ENCODE measurements at places on chromosomes 5 and 9.
A peak's percentile ranks its signal among the peaks of the same experiment; 100 is the strongest.

DNA sequence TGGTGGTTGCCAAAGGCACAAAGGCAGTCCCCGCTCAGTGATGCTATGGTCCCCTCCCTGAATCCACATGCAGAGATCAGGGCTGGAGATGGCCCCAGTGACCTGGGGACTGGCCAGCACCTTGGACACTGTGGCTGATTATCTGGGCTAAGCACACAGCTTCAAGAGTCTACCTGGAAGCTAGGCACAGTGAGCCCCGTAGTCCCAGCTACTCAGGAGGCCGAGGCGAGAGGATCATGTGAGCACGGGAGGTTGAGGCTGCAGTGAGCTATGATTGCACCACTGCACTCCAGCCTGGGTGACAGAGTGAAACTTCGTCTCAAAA is 8.3 kb upstream of the SCGB3A1 start:
- no peak for DNase-seq

DNA sequence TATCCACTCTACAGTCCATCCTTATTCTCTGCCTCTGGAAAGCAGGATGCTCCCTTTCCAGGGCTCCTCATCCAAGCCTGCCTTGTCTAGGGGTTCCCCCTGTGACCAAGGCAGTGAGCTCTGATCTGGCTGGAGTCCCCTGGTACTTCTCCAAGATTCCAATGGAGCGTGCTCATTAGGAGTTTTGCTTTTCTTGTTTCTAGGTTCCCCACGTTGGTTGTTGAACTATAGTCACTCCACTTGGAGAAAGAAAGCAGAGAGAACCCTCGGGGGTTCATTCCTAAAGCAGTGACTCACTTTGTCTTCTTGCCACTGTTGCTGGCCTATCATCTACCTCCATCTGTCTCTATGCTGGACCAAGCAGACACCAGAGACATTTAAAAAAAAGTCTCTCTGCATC is 192.6 kb downstream of the TLE4 start:
- DNase-seq = no peak

- DNase-seq = no peak
Measured at GRCh38 chr5:33465120-33465519, 24.4 kb downstream of the TARS1 start.

- DNase-seq = no peak
Measured at GRCh38 chr5:123044926-123045617, 8.5 kb upstream of the PPIC start.

DNA sequence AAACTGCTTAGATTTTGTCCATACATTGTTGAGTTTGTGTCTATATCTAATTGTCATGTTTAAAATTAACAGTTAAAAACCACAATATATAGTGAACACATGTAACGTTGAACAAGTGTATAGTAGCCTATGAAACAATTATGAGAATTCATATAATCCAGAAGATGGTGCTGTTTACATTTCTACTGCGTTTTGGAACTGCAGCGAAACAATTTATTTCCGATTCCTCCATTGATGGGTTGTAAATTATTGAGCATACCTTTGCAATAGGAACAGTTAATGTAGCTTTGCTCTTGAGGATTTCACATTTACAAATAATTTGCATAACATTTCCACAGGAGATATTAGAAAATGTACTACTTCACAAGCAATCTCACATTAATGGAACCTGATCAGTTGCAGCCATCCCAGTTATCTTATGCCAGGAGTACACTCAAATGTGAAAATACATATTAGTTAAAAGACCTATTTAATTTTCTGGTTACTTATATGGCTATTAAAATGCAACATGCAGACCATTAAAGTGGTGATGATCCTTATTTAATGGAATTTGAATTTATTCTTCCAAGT is 411.8 kb downstream of the CDH10 start:
- no peak for DNase-seq

- DNase-seq = no peak
Measured at GRCh38 chr5:66645039-66645438, 48.8 kb downstream of the MAST4 start.

DNA sequence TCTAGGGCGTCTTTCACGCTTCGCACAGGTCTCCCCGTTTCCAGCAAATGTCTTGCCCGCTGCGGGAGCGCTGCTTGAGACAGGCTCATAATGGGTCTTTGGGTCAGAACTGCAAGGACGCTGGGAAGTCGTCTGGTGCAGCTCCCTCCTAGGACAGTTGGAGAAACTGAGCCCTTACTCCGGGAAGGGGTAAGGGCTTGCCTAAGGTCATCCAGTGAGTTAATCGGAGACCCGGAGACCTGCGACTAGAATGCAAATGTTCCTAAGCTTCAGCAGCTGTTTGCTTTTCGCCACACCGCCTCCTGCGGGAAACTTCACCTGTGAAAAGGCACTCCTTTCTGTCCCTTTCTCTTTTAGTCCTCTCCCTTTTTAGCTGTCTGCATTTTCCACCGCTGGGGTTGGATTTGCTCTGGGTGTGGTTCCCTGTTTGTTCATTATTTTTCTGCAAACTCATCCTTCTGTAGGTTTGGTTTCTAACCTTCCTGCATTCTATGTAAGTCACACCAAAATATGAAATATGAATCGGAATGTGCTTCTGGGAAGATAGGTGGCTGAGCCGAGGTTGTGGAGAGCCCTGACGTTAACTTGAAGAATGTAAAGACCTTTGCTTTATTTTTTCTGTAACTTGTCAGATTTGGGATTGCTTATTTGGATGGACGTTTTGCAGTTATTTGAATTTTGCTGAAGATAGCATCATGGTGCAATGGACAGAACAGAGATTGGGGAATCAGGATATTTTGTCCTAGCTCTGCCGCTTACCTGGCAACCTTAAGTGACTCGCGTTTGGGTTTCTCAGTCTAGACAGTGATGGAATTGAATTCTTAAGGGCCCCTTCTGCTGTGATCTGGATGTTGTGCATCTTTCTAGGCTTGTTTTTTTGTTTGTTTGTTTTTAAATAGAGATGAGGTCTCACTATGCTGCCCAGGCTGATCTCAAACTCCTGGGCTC is 909 bp downstream of the SLC36A1 start:
- DNase-seq = no peak

GRCh38 chr5:173547579-173547978 is 68.9 kb downstream of the BOD1 start:
- DNase-seq = no peak

DNA sequence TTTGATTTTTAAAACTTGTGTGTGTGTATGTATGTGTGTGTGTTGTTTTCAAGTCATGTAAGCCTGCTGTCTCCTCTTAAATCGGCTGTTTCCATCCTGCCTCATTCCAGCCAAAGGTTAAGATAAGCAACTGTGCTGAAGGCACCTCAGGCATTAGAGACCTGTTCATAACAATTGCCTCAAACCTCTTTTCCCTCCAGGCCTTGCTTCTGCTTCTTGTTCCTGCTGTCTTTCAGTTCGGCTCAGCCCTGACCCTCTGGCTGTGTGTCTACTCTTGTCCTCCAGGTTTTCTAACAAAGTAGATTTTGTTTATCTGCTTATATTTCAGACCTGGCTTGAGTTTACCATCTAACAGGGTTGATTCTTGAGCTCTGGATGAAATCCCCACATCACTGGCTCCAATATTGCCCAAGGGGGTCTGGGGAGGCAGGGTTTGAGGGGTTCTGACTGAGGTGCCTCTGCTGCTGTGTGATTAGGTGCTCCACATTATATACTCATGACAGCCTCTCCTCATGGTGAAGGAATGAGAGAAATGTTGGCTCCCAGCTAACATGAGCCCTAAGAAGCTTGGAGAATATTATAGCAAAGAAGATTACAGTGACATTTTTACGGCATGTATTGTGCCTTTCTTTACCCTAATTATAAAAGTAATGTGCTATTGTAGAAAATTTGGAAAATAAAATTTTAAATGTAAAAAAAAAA is 229.7 kb upstream of the PIK3R1 start:
- DNase-seq = no peak

- no peak for DNase-seq
Measured at GRCh38 chr5:176596689-176597416, 13.1 kb downstream of the GPRIN1 start.

- no peak for DNase-seq
Measured at GRCh38 chr9:93186215-93186945, 2.4 kb downstream of the WNK2 start.

DNA sequence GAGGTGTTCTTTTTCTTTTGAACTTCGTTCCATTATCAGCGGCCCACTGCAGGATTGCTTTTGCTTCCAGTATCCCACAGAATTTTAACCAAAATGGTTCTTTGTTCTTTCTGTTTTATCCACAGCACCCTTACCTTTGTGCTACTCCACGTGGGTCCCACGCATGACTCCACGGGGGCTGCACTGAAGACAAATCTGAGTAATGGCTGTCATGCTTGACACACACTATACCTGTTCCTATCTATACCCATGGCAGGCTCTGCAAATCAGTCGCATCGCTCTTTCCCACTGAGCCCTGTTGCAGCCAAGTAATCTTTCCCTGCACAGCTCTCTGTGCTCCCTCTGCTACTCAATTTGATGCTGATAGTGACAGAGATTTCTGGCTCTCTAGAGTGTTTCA is 69.7 kb downstream of the NSG2 start:
- DNase-seq = no peak

DNA sequence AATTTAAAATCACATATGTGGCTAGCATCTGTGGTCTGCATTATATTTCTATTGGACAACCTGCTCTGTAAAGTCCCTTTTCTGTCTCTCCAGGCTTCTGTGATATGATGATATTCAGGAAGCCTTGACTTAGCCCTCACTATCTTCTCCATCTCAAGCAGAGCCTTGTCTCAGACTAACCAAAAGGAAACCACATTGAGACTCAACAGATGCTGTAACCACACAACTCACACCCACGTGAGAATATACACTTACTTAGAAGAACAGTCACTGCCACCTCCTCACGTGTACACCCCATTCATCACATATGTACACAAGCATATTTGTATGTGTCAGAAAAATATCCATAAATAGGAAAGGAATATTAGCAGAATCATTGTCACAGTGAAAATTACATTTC is 33.6 kb downstream of the HTR4 start:
- DNase-seq = no peak

- no peak for DNase-seq
Measured at GRCh38 chr5:94707359-94707758, 88.9 kb downstream of the SLF1 start.

DNA sequence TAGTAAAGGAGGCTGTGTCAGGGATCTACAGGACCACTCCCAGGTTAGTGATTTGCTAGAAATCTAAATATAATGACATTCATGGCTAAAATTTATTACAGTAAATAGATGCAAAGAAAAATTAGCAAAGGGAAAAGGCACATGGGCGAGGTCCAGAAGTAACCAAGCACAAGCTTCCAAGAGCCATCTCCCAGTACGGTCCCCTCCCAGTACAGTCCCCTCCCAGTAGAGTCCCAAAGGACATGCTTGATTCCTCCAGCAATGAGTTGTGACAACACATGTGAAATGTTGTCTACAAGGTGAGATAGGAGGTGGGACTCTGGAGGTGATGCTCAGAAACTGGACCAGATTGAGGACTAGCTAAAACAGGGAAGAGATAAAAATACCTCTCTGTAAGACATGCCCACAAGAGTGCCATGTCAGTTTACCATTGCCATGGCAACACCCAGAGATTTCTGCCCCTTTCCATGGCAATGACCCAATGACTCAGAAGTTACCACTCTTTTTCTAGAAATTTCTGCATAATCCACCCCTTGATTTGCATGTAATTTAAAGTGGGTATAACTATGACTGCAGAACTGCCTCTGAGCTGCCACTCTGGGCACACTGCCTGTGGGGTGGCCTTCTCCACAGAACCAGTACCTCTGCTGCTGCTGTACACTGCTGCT is 27.9 kb upstream of the CEMIP2 start:
- DNase-seq = no peak

DNA sequence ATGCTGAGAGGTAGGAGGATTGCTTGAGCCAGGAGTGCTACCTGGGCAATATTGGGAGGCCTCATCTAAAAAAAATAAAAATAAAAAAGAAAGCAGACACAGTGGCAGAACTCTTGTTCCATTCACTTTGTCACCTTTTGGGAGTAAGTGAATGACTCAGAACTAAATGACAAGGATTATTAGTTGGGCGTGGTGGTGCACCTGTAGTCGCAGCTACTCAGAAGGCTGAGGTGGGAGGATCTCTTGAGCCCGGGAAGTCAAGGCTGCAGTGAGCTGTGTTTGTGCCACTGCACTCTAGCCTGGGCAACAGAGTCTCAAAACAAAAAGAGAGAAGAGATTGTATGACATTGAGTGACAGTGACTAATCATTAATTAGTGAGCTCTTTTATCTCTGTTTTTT is 34.1 kb downstream of the MCCC2 start:
- DNase-seq = peak; percentile 2

- DNase-seq = peak; percentile 45
Measured at GRCh38 chr9:33374634-33375237, 27.6 kb downstream of the AQP7 start.

- no peak for DNase-seq
Measured at GRCh38 chr5:44935262-44935661, 126.5 kb downstream of the MRPS30 start.

- no peak for DNase-seq
Measured at GRCh38 chr5:147415651-147416050, 94.2 kb downstream of the DPYSL3 start.

DNA sequence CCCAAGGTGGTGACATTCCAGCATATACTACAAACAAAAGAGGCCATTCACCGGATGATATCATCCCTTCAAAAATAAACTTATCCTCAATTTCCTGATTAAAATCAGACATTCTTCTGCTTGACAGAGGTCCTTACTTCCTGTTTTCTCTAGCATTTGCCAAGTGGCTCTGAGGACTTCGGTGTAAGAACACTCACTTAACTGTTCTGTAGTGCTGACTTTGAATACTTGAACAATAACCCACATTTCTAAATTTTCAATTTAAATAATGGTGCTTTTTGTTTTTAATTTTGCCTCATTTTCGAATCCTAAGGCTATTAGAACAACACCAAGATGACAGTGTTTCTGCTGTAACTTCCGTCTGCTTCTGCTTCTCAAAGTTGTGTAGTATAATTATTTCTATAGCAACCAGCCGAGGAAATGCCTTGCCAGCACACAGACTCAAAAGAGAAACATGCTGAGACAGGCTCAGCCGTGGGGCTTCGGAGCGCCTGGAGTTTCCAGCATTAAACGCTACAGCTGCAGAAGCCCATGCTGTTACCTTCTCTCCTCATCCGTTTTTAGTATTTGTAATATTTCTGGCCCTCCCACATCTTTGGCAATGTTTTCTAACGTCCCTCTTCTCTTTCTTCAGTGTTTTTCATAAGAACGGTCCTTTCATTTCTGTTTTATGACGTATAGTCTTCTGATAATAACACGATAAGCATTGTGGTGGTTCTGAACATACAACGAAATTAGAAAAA is 19.5 kb upstream of the ANXA1 start:
- DNase-seq = peak; percentile 6

DNA sequence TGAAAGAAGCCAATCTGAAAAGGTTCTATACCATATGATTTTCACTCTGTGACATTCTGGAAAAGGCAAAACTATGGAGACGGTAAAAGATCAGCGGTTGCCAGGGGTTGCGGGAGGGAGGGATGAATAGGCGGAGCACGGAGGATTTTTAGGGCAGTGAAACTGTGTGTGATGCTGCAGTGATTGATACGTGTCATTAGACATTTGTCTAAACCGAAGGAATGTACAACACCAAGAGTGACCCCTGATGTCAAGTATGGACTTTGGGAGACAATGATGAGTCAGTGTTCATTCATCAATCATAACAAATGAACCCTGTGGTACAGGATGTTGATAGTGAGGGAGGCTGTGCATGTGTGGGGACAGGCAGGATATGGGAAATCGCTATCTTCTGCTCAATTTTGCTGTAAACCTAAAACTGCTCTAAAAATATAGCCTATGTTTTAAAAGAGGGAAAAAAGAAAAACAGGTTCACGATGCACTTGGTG is 34.4 kb downstream of the ERGIC1 start:
- DNase-seq = no peak
